ENCODE measurements at places on chromosomes 1 and 21. TPM values are rescaled to one million over a fixed set of nuclear protein-coding genes. Genes with fewer than 3 reads are reported as not detected.

The LCE4A gene
- total RNA-seq, result not detected

The COL18A1 gene
- 26.4 TPM for total RNA-seq

The KLHL17 gene
- 6.7 TPM for total RNA-seq

The PER3 gene
- total RNA-seq, result 0.67 TPM

The DISP3 gene
- total RNA-seq, result 0.16 TPM

The PRAMEF15 gene
- total RNA-seq, result not detected

The KCNK1 gene
- total RNA-seq, result 0.53 TPM

The HMCN1 gene
- not detected for total RNA-seq

The RNF186 gene
- total RNA-seq, result not detected

The TLR5 gene
- 0.30 TPM for total RNA-seq

The DNAJC6 gene
- total RNA-seq, result not detected

DNA sequence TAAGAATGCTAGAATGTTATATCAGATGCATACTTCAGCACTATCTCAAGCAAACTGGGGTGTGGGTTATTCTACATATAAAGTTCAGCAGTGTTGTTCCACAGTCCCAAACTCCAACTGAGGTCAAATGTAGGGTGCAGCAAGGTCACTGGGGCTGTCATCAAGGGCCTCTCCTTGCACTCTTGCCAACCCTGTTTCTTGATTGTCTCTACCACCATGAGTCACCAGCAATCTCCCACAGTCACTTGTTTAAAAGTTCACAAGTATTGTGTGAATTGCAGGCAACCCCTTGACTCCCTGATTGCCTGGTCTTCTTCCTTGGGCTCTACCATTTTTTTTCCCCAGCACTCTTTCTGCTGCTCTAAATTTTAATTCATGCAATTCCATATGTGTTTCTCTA lies 10.6 kb downstream of the METTL18 start:
- peak; percentile 12 for DNase-seq

DNA sequence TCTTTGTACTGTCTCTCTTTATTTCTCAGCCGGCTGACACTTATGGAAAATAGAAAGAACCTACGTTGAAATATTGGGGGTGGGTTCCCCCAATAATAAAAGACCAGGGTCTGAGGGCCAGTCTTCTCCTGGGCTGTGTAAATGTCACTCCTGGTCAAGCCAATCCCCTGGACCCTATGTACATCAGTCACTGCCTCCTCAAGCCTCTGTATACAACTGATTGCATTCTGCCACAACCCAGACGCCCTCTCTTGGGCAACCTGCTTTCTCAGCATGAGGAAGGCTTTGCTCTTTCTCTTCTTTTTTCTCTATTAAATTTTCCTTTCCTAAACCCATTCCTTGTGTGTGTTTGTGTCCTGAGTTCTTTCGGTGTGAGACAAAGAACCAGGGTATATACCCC lies 84.1 kb upstream of the SERBP1 start:
- DNase-seq, result no peak

DNA sequence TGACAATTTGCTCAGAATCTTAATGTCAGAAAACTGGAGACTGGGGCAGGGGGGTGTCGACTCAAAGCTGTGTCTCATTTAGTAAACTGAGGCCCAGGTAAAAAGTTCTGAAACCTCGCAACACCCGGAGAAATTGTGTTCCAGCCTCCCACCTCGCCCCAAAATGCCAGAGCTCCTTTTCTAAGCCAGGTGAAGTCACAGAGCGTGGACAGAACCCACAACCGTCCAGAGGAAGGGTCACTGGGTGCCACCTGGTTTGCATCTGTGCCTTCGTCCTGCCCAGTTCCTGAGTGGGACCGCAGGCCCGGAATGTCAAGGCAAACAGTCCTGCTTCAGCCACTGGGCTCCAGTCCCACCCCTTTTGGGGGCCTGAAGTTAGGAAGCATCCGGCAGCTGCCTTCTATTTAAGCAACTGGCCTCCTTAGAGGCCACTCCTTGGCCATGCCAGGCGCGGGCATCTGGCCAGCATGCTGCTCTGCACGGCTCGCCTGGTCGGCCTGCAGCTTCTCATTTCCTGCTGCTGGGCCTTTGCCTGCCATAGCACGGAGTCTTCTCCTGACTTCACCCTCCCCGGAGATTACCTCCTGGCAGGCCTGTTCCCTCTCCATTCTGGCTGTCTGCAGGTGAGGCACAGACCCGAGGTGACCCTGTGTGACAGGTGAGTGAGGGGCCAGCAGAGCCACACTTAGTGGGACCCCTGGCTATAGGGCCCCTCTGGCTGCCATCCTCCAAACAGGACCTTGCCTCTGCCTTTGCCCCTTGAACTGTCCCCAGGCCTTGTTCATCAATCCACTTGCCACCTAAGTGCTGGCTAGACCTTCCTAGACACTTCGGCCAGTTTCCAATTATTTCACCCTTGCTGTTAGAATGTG lies at the start of gene TAS1R1:
TSS of gene TAS1R1 (plus strand) at position 401 of the 872 bp plus-strand sequence. CDS start at position 468, 67 bp downstream.
- DNase-seq, result peak; percentile 14

DNA sequence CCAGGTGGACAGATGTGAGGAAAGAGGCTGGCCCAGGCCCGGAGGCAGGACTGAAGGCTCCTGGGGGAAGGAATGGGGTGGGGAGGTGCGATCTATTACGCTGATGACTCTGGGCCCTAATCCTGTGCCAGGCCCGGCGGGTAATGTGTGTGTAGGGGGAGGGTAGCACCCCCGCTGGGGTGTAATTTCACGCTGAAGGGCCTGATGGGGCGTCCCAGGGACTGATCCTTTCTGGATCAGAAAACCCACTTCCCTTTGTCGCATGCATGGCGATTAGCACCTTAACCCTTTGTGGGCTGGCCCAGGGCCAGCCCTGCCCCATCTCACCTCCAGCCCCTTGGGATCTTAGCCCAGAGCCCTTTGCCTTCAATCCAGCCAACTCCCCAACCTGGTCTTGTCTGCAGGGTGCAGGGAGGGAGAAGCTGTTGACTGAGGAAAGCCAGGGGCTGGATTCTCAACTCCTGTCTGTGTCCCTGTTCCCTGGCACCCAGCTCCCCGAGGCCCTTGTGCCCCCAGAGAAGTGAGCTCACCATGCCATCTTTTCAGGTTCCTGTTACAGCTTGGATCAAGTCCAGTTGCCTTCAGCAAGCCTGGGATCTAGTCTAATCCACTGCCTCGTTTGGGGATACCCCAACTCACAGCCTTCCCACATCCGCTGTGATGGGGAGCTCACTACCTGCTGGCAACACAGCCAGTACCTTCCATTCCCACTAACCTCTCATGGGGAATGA lies 26.0 kb downstream of the KNCN start:
- no peak for DNase-seq

DNA sequence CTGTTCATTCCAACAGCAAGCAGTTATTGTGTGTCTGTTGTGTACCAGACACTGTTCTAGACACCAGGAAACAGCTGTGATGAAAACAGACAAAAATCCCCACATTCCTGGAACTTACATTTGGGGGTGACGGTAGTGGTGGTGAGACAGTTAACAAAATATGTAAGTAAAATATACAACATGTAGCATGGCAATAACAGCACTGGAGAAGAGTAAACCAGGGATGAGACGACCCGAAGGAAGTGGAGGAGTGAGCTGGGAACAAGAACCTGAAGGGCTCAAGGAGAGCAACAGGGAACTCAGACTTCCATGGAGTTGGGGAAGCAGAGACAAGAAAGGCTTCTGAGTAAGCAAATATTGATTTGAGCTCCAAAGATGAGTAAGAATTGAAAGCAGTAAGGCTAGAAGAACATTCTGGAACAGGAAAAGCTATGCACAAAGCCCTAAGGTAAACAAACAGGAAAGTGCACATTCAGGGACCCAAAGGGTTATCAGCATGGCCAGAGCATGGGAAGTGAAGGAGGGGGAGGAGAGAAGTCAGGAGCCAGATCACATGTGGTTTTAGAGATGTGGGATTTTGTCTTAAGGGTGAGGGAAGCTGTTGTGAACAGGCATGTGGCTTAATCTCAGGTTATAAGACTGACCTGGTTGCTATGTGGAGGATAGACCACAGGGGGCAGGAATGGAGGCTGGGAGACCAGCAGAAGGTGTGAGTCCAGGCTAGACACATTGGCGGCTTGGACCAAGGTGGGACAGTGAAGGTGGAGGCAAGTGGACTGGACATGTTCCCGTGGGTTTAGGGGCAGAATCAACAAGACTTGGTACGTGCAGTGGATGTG lies 7.3 kb downstream of the CSF1 start:
- no peak for DNase-seq

GRCh38 chr21:41542727-41543126 lies 34.8 kb upstream of the TMPRSS2 start:
- DNase-seq, result no peak

DNA sequence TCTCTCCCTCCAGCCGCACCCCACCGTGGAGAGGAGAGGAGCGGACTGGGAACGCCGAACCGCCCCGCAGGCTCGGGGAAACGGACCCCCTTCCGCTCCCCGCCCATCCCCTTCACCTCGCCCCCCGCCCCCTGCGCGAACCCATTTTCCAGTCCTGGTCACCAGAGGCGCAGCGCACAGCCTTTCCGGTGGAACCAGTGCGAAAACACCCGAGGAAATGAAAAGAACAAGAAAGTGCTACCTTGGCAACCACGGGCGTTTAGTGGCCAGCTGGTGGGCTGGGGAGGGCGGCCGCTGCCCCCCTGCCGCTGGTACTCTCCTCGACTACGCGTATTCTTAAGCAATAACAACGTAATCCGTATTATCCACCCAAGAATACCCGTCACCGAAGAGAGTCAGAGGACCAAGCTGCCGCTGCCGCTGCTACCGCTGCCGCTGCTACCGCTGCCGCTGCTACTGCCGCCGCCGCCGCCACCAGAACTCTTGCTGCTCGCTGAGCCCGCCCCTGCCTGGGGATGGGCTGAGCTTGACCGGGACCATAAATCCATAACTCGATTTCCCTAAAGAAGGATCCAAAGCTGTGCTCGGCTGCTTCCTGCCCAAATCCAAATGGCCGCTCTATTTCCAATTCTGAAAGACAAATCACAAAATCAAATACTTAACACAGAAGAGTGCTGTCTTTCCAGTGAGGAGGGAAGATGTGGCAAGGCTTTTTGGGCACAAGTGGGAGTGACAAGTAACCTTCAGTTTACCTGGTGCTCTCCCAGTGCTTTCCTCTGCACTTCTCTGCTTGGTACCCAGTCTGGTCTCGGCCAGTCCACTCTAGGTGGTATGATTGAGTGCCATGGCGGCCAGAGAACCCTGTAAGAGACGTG lies 125.2 kb upstream of the DPYD start:
- DNase-seq, result peak; percentile 74

DNA sequence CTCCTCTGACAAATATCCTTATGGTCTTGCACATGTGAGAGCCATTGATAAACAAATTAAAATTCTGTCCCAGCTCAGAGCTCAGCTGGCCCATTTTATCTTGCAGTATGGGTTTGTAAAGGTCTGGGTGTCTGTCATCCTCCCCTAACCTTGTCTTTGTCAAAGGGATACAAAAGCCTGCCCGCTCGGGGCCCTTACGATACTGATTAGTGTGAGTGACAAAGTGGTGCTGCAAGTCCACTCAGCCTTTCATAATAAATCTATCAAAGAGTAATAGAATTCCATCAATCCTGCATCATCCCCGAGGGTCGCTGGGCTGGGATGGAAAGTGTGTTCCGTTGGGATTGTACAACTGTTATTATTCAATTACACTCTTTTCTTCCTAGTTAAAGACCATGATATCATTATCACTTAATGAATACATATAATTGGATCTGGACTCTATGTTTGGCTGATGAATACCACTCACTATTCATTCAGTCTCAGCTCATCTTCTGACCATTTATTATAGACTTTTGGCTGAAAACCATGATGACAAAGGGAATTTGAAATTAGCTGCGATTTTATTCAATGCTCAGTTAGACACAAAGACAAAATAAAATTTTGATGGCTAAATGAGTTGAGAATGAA lies 122.5 kb upstream of the FOXD3 start:
- no peak for DNase-seq

- DNase-seq, result no peak
Measured at GRCh38 chr1:200610846-200611245, 9.7 kb downstream of the KIF14 start.

GRCh38 chr1:25055324-25055780 lies 125.3 kb upstream of the RUNX3 start:
- DNase-seq, result no peak

- no peak for DNase-seq
Measured at GRCh38 chr1:95168028-95168427, 50.9 kb downstream of the TLCD4 start.

- peak; percentile 45 for DNase-seq
Measured at GRCh38 chr21:28482657-28483056, 510.0 kb downstream of the LTN1 start.

- no peak for DNase-seq
Measured at GRCh38 chr1:15222653-15223303, 24.2 kb upstream of the FHAD1 start.

- no peak for DNase-seq
Measured at GRCh38 chr1:160671603-160672517, 25.0 kb upstream of the SLAMF1 start.

- no peak for DNase-seq
Measured at GRCh38 chr1:95286479-95286878, 52.5 kb downstream of the RWDD3 start.

- DNase-seq, result no peak
Measured at GRCh38 chr1:86226204-86226603, 69.6 kb upstream of the COL24A1 start.

DNA sequence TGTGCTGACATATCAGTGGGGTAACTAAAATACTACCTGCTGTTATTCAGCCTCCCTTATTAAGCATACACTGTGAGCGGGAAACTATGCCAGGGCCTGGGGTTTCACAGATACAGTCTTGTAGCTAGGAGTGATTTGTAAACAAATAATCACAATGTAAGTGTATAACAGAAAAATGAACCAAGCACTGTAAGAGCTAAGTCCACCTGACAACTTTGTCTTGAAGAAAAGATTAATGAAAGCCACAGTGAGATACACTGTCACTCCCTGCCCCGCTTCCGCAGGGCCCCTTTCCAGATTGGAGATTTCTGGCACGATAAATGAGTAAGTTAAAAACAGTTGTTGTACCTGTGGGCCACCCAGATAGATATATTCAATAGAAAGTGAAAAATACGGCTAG lies 4.8 kb downstream of the RCAN3 start:
- DNase-seq, result no peak

DNA sequence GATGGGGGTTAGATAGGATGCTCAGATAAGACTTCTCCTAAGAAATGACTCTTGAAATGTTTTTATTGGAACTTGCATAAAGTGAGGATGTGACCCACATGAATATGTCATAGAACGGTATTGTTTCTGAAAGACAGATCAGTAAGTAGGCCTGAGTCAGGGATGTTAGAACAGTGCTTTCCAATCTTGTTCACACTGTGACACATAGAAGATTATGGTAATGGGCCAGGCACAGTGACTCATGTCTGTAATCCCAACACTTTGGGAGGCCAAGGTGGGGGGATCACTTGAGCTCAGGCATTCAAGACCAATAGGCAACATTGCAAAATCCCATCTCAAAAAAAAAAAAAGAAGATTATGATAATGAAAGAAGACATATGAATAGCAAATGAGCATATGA lies 32.9 kb downstream of the FMO4 start:
- DNase-seq, result no peak
